ENCODE measurements at places on chromosomes 1 and 21. TPM values are rescaled to one million over a fixed set of nuclear protein-coding genes. Genes with fewer than 3 reads are reported as not detected.

DNA sequence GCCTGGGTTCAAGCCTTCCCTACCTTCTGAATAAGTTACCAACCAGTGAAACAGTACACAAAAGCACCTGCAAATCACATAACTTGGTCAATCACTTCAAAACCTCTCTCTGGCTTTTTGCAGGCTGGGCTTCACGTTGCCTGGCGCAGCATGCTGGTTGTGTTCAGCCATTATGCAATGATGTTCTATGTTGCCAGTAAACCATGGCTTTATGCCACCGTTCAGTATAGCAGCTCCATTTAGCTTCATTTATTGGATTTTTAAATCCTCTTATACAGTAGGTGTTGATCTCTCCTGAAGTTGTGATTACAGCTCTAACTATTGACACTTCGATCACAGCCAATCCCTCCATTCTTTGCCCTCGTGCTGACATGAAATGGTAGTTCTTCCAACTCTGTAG lies 233.6 kb upstream of the PTBP2 start:
- DNase-seq: no peak

- DNase-seq: no peak
Observed at GRCh38 chr1:67285780-67286488, 21.7 kb upstream of the IL12RB2 start.

DNA sequence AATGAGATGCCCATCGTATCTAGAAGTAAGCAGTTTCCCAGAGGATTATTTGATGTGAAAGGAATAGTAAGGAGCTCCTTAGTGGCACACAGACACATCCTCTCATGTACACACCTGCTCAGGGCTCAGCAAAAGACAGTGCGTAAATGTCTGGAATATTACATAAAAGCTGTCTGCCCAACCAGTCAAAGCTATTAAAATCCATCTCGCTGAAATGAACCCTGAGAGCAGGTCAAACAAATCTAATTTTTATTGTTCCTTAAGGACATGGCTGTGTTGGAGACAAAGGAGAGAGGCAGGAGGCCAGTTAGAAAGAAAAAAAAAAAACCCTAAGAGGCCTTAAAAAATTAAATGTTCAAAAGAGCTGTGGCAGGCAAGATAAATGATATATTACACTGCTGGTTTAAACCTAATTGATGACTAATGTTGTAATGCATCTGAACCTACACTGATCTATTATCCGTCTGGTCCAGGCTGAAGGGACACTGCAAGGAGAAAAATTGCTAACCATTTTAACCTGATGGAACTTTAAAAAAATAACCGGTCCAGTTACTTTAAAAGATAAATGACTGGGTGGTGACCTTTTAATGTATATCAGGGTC lies 58.5 kb upstream of the FGGY start:
- no peak for DNase-seq

DNA sequence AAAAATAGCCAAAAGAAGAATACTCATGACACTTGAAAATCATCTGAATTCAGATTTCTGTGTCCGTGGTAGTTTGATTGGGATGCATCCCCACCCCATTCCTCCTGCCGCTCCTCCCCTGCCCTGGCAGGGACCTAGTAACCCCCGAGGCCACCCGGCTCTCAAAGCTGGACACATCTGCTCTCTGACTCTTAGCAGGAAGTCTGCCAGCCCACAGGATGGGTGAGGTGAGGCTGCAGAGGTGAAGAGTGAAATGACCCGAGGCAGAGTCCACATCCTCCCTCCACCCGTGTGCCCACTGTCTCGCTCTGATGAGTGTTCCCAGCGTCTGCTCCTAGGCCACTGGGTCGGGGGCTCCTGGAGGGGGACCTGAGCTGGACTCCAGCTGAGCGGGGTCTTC lies 308.5 kb upstream of the VAMP3 start:
- no peak for DNase-seq

- DNase-seq: no peak
Observed at GRCh38 chr1:2470290-2471158, 5.6 kb upstream of the PLCH2 start.

DNA sequence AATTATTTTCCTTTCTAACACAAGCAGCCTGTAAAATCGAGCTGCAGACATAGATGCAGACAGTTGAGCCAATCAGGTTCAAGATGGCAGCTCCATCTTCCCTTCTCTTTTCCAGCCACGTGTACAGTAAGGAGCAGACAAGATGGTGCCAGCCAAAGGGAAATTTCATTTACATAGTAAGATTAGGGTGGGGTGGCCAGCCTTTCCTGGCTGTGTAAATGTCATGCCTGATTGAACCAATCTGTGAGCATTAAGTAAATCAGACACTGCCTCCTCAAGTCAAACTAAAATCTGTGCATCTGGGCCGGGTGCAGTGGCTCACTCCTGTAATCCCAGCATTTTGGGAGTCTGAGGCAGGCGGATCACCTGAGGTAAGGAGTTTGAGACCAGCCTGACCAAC lies 60.2 kb downstream of the TBCE start:
- DNase-seq: no peak

GRCh38 chr1:200379432-200379757 lies 30.4 kb downstream of the ZNF281 start:
- no peak for DNase-seq

- DNase-seq: no peak
Observed at GRCh38 chr1:168246506-168246905, 20.7 kb downstream of the SFT2D2 start.

DNA sequence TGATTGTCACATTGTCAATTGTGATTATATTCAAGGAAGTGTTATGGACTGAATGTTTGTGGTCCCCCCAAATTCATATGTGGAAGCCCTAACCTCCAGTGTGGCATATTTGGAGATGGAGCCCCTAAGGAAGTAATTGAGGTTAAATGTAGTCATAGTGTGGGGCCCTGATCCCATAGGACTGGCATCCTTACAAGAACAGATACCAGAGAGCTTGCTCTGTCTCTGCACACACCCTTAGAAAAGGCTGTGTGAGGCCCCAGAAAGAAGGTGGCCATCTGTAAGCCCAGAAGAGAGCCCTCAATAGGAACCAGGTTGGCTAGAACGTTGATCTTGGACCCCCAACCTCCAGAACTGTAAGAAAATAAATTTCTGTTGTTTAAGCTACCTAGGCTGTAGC lies 28.1 kb downstream of the VANGL1 start:
- DNase-seq: no peak

GRCh38 chr1:50193002-50193401 lies 84.3 kb downstream of the ELAVL4 start:
- DNase-seq: no peak

DNA sequence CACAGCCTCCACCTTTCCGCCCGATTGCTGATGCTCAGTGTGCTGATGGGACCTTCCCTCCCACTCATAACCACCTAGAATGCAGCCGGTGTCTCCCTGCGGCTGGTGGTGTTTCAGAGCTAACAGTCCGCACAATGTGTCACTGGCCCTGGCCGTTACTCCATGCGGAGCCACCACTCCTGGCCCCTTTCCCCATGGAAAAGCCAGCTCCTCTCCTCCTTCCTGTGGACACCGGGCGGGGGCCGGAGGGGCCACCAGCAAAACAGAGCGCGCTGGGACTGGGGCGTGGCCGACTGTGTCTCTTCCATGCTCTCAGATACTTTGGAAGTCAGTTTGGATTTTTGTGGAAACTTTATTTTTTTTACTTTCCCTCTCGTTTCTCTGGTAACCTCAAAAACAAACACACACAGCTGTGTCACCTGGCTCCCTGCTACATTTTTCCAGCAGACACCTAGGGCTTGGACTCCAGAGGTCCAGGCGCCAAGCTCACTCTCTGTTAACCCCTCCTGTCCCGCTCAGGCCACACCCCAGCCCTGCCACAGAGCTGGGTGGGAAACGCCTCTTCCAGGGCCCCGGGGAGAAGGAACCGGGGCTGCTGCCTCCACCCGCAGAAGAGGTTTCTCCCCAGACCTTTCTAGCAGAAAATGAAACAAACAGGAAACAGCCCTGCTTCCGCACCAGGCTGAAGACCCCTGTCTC lies 32.5 kb upstream of the COL6A2 start:
- no peak for DNase-seq

GRCh38 chr1:243963571-243963970 lies 87.5 kb upstream of the ZBTB18 start:
- DNase-seq: no peak

The RCSD1 gene
- not detected for total RNA-seq

The TESK2 gene
- 4.3 TPM for total RNA-seq

The NCF2 gene
- total RNA-seq: not detected

The PDZK1IP1 gene
- not detected for total RNA-seq

The NUP210L gene
- total RNA-seq: not detected

The LCE3D gene
- total RNA-seq: not detected
